ENCODE measurements at places on chromosomes 4 and X.

DNA sequence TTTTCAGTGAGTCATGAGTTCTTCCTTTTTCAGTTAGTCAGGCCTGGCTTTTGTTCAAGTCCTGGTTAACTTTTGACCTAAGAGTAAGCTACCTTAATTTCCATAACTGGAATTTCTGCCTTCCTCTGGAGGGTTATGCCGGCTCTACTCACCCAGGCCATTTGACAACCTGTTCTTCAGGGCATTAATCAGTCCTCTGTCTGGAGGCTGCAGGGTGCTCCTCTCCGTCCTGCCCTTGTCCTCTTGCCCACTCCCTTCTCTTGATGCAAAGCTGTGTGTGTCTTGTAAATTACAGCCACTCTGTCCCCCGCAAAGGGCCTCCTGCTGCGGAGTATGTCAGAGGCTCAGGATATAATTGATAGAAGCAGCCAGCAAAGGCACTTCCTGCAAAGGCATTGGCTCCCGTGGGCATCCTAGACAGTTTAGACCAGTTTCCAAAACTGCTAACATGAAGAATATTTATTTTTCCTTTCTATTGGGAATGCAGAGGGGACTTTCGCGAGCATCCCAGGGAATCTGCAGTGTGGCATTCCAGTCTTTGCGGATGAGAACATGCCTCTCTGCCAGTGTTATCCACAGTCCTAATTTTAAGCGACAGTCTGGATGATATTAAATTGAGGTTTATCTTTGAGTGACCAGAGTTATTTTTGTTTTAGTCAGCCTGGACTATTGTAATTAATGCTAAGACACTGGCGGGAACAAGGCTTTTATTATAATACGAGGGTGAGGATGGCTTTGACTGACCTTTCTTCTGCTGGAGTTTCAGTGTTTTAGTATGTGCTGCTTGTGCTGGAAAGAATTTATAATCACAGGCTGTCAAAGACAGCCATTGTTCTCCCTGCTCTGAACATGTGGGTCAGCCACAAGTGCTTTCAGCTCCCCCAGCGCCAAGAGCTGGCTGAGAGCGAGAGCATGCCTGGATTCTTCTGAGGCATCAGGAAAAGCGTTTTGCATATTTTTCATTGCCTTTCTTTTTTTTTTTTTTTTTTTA, 74.2 kb downstream of the LIMCH1 start:
- no peak for DNase-seq

DNA sequence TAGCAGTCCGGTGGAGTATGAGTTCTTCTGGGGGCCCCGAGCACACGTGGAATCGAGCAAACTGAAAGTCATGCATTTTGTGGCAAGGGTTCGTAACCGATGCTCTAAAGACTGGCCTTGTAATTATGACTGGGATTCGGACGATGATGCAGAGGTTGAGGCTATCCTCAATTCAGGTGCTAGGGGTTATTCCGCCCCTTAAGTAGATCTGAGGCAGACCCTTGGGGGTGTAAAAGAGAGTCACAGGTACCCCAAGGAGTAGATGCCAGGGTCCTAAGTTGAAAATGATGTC, 852 bp downstream of the MAGEH1 start:
- DNase-seq = no peak

DNA sequence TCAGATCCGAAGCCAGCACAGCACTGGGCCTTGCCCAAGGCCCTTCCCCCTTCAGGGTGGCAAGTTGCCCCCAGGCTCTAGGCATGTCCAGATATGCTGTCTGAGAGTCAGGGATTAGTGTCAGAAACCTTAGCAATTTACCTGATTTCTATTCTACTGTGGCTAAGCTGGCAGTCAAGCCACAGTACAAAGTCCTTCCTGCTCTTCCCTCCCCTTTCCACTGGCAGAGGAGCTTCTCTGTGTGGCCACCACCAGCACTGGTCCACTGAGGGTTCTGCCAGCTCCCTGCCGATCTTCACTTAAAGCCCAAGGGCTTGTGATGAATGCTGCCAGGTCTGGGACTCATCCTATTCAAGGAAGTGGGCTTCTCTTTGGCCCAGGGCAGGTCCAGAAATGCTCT, 324.5 kb upstream of the RPS6KA3 start:
- no peak for DNase-seq

DNA sequence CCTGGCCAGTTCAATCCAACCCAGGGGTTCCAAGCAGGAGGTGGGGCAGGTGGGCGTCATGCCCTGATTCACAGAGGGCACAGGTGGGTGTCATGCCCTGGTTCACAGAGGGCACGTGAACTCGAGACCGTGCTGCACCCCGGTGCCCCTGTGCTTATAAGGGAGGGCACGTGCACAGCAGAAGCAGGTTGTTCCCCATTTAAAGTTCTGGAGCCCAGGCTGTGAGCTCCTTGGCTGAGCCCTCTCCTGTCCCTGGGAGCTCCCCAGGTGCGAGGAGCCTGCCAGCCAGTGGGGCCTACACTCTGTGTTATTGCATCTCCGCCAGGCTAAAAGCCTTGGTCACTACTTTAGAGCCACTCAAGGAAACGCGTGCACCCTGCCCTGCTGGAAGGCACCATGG, 3.2 kb upstream of the CPZ start:
- no peak for DNase-seq

DNA sequence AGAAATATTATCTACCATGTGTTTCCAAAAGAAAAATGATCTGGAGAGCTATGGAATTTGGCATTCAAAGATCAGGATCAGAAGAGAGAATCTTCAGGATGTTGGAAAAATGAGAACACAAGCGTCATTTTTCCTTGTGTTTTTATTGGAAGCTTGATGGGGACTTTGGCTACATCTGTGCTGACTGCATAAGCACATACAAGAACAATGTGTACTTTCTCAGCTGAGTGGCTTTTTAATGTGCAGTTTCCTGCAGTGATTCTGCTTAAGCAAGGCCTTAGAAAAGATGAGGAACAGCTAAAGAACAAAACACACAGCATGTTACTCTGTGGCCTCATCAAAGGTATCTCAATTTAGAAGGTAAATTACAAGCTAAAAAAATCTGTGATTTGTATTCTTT, 1039.9 kb downstream of the GLUD2 start:
- no peak for DNase-seq

- no peak for DNase-seq
Observed at GRCh38 chr4:140448830-140449229, 21.4 kb upstream of the CLGN start.

DNA sequence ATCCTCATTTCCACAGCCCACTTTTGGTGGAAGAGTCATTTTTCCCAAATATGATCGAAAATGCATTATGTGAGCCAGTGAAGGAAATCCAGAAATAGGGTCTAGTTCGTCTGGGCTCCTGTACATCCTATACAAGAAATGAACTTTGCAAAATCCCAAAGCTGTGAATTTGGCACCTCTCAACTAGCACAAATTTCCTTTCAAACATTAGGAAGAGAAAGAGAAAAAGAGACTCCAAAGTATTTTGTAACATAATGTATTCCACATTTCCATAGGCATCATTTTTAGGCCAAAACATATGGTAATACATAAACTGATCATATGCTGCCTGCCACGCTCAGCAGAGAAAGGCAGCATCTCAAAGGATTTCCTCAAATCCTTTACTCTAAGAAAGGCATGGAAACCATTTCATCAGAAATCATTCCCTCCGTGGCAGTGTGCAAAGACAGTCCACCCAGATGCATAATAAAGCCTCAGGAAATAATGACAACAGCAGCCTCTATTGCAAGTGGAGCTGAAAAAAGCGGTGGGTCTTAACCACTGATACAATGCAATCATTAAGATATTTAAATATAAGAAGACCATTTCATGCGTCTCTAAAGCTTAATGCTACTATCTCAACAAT, 56.8 kb downstream of the ANOS1 start:
- no peak for DNase-seq

- no peak for DNase-seq
Observed at GRCh38 chr4:163768014-163768413, 273.5 kb downstream of the TMA16 start.
